ENCODE measurements at places on chromosomes 3 and 15. TPM values are rescaled to one million over a fixed set of nuclear protein-coding genes. Genes with fewer than 3 reads are reported as not detected.

Gene DUOX1
- not detected for total RNA-seq

Gene PFN2
- 178 TPM for total RNA-seq

Gene CHAC1
- 8.8 TPM for total RNA-seq

Gene IL5RA
- not detected for total RNA-seq

Gene RASL12
- total RNA-seq = 0.17 TPM

Gene MUC4
- total RNA-seq = 0.05 TPM

Gene C3orf33
- total RNA-seq = 6.4 TPM

Gene CCDC33
- 5.8 TPM for total RNA-seq

Gene GXYLT2
- 1.0 TPM for total RNA-seq

Gene NDN
- 0.07 TPM for total RNA-seq

Gene CFAP44
- 1.5 TPM for total RNA-seq

Gene EFCC1
- not detected for total RNA-seq

Gene TICRR
- 10.1 TPM for total RNA-seq

Gene ZNF774
- total RNA-seq = 0.94 TPM

Gene PRTG
- 8.6 TPM for total RNA-seq

Gene ELL3
- total RNA-seq = 1.1 TPM

Gene ADAMTSL3
- 0.56 TPM for total RNA-seq

Gene GPR160
- 1.6 TPM for total RNA-seq

Gene KPNA1
- 58.1 TPM for total RNA-seq

Gene STRIT1
- not detected for total RNA-seq

Gene PLXNA1
- total RNA-seq = 25.5 TPM

Gene CYP1A2
- total RNA-seq = not detected

Gene CLRN1
- total RNA-seq = not detected

Gene IGSF11
- total RNA-seq = 5.1 TPM

Gene CYP8B1
- total RNA-seq = not detected

Gene ZNF280D
- total RNA-seq = 13.9 TPM

Gene DZIP1L
- 11.0 TPM for total RNA-seq

Gene MKRN2OS
- total RNA-seq = not detected

Gene GPR149
- not detected for total RNA-seq

Gene UPK1B
- 11.8 TPM for total RNA-seq

Gene CHSY1
- total RNA-seq = 32.0 TPM

All from A549 treated with dexamethasone at 1 μM for 4 hours (cell line).